ENCODE measurements at places on chromosomes 1 and 21. TPM values are rescaled to one million over a fixed set of nuclear protein-coding genes. Genes with fewer than 3 reads are reported as not detected.

Gene PAX7
- not detected for total RNA-seq

Gene CELA3B
- total RNA-seq: not detected

Gene SRGAP2C
- 12.3 TPM for total RNA-seq

Gene MIS18A
- 11.9 TPM for total RNA-seq

Gene NBPF6
- not detected for total RNA-seq

Gene CHIA
- total RNA-seq: not detected

Gene EDARADD
- total RNA-seq: not detected

Gene SLC35F3
- total RNA-seq: not detected

Gene SGIP1
- total RNA-seq: 8.8 TPM

Gene RNF186
- not detected for total RNA-seq

Gene SEC16B
- 1.2 TPM for total RNA-seq

Gene EVA1B
- total RNA-seq: 186 TPM

Gene FCGR1A
- not detected for total RNA-seq

Gene PLA2G2D
- total RNA-seq: not detected

Gene BRDT
- total RNA-seq: not detected

Gene LRRC53
- total RNA-seq: not detected

Gene PGLYRP4
- not detected for total RNA-seq

Gene KHDRBS1
- total RNA-seq: 52.2 TPM

Gene TIE1
- under 0.01 TPM for total RNA-seq

Gene PTGFR
- total RNA-seq: 66.5 TPM

Gene FCRLB
- total RNA-seq: 5.5 TPM

Gene TFAP2E
- 0.20 TPM for total RNA-seq

Gene PKP1
- under 0.01 TPM for total RNA-seq

Gene PLA2G2F
- not detected for total RNA-seq

Gene METTL18
- 7.3 TPM for total RNA-seq

Gene FCER1A
- total RNA-seq: not detected

Gene IL6R
- 13.6 TPM for total RNA-seq

Gene CD53
- total RNA-seq: not detected

Gene E2F2
- total RNA-seq: 2.2 TPM

Gene SLC16A1
- total RNA-seq: 71.3 TPM

Gene ELAPOR1
- under 0.01 TPM for total RNA-seq

Gene OPRD1
- not detected for total RNA-seq

Gene MANEAL
- 0.78 TPM for total RNA-seq

Gene DISP3
- under 0.01 TPM for total RNA-seq

Gene LRRC40
- total RNA-seq: 18.7 TPM

Gene PRR9
- total RNA-seq: not detected

Gene ANKRD34A
- total RNA-seq: 2.0 TPM

Gene FMO5
- 1.8 TPM for total RNA-seq

Gene FMO3
- total RNA-seq: 0.20 TPM

Gene DTL
- total RNA-seq: 12.1 TPM

Gene KCND3
- total RNA-seq: under 0.01 TPM

Gene TP73
- total RNA-seq: not detected

Gene AMPD1
- not detected for total RNA-seq

Gene RGS13
- under 0.01 TPM for total RNA-seq

Gene ARHGEF10L
- total RNA-seq: 17.2 TPM

Gene CREB3L4
- total RNA-seq: 8.8 TPM

Gene SPOCD1
- total RNA-seq: 39.7 TPM

Gene ZMPSTE24
- total RNA-seq: 56.5 TPM

Gene OR2T2
- not detected for total RNA-seq

Gene CELA3A
- total RNA-seq: not detected

Gene CA6
- total RNA-seq: not detected

Gene OBSCN
- total RNA-seq: 1.4 TPM

Gene MAP10
- 1.5 TPM for total RNA-seq

Gene OR2T35
- not detected for total RNA-seq

Gene NCMAP
- total RNA-seq: not detected

Gene PWP2
- 4.8 TPM for total RNA-seq

Gene TAS1R1
- total RNA-seq: not detected

Measured in subcutaneous preadipocyte (primary cell).